ENCODE measurements at places on chromosomes 1 and 21.

- peak; percentile 59 for DNase-seq
These were observed 52.2 kb downstream of the SMYD2 start for GRCh38 chr1:214332946-214333798.

DNA sequence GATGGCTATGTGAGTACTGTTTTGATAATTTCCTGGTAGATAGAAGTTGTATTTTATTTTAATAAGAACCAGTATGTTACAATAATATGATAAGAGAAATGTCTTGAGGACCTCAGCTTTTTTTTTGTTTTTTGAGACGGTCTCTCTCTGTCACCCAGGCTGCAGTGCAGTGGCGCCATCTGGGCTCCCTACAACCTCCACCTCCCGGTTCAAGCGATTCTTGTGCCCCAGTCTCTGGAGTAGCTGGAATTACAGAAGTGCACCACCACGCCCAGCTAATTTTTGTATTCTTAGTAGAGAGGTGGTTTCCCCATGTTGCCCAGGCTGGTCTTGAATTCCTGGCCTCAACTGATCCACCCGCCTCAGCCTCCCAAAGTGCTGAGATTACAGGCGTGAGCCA, 968.1 kb upstream of the ADGRL4 start:
- no peak for DNase-seq

DNA sequence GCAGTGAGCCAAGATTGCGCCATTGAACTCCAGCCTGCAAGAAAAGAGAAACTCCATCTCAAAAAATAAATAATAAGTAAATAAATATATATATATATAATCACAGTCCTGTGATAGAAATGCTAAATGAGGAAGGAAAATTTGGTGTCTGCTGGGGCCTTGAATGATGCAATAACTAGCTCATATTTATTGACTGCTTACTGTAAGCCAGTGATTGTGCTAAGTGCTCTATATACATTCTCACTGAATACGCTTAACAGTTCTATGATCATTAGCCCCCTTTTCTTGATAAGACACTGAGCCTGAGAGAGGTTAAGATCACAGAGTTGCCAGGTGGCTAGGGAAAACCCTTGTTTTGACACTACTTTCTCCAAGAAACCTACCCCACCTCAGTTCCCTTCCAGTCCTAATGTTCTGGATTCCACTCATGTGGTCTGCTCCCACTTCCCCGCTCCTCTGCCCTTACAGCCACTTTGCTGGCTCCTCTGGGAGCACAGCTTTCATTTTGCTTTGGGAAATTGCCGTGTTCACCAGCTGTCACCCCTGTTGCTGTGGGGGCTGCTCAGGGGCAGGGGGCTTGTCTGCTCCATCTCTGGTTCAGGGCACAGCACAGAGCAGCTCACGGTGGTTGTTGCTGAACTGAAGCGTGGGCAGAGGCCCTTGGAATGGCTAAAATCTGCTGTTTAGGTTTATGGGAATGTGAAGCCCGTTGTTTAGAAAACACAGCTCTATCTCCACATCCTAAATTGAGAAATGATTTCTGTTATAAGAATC, 2.5 kb upstream of the BMP8A start:
- no peak for DNase-seq

DNA sequence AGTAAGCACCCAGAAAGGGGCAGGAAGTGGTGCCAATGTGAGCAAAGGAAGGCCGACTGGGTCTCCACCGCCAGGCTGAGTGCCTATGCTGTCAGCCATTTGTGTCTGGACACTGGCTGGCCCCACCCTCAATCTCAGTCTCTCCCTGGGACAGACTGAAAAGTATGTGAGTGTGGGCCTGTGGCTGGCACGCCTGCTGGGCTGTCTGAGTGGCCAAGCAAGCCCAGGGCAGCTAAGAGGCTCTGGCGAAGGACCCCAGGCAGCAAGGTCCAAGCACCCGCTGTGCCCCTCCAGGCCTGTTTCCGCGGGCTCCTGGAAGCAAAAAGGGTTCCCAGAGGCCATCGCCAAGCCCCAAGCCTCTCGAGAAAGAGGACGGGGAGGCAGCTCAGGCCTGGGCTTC, 93.3 kb upstream of the VAMP3 start:
- DNase-seq, result no peak

- peak; percentile 7 for DNase-seq
These were observed 26.3 kb downstream of the SYDE2 start for GRCh38 chr1:85174503-85174902.

DNA sequence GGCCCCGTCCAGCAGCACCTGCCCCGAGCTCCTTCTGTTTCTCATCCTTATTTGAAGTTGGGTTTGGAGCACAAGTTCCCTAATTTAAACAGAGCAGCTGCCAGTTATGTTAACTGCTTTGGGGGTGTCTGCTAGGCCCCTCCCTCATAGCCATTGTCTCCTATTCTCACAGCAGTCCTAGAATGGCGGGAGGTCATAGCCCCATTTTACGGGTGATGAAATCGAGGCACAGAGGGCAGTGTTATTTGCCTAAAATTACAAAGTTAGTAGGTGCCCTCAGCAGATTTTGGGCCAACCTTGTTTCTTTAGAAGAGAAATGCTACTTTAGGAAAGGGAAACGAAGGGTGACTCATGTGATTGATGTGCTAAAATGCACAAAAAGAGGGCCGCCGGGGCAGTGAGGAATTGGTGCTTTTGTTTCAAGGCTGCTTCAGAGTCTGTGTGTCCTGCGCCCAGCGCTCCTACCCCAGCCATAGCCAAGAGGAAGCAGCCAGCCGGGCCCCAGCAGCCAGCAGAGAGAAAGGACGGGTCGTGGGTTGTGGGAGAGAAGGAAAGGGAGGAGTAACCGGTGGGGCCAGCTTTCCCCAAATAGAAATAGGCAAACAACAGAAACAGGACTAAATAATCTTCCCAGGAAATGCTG, 13.0 kb downstream of the VANGL1 start:
- DNase-seq, result peak; percentile 49

DNA sequence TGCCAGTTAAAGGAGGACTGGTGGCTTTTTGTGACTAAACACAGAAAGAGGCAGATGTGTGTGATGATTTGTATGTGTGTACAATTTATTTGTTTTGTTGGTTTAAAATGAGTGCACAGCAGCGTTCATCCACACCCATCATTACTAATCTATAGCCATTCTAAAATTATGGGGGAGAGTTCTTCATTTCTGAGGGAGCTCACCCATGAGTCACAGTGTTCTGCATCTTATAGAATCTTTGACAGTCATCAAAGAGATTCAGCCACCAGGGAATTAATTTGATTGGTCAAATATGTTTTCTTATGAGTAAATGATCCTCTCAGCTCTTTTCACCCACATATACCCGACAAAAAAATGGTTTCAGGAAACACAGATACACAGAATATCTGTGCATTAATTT, 147.9 kb downstream of the GREM2 start:
- peak; percentile 80 for DNase-seq

DNA sequence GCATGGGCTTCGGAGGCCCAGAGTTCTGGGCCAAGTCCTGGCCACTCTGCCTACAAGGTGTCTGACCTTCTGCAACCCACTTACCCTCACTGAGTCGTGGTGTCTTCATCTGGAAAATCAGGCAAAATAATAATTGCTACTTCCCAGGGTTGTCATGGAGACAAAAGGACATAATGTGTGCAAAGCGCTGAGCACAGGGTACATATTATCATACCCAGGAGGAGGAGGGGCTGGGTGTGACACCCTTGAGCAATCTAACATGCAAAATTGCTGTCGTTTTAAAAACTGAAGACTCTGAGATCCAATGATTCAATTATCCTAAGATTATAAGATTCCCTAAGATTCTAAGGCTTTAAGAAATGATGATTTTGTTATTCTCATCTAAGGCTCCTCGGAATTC, 459.5 kb downstream of the PTPRU start:
- no peak for DNase-seq

- DNase-seq, result peak; percentile 56
These were observed 86.5 kb downstream of the VPS13D start for GRCh38 chr1:12316331-12316730.

DNA sequence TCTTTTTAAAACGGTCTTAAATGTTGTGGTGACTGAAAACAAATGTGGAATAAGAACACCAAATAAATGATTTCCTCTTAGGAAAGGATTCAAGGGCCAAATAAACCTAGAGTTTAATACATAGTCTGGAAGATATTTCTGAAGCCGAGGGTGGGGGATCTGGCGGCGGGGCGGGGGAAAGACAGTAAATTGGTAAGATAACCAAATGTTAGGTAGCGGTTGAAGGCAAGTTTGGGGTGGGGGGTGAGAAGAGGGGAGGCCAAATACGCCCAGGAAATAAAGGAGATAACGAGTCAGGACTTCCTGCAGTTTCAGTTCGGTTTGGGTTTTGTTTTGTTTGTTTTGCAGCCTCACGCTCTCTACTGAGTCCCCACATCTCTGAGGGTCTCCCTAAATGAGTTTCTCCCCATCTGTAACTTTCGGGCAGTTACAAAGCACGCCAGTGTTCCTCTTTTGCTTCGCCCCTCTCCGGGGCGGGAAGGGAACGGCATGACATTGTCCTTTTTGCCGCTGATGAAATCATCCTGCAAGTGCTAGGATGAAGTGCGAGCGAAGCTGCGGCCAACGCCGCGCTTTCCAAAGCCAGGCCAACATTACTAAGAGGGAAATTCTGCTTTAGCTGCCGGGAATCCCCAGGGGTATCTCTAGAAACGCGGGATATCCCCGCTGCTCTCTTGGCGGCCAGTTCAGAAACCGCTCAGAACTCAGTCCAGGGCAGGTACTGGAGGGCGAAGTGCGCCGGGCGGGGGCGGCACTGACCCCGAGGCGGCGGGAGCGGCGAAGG, 844 bp downstream of the NIBAN1 start:
- DNase-seq, result peak; percentile 81

DNA sequence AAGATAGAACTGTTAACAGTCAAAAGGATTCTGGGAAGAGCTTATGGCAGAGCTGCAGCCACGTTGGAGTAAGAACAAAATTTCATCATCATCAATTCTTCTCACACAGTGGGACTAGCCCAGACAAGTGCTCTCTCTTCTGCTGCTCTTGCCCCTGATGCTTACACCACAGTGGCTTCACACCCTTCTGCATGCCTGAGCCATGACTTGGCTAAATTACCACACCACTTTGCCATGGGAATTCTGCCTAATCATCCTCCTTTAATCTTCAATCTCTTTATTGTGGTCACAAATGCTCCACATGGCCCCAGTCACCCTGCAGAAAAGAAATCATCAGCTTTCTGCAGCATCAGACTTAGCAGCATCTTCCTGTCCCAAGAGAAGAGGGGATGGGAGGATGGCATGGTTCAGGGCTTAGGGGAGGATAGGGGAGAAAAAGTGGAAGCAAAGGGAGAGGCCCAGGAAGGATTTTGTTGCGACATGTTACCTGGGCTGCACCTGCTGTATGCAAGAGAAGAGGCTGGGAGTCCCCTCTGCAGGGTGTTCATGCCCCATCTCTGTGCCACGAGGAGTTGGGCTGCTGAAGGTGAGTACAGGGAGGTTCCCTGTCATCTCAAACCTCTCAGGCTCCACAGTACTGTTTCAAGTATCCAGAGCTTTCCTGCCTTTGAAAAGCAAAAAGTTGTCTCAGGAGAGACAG, 9.0 kb upstream of the RPTN start:
- peak; percentile 73 for DNase-seq

- DNase-seq, result peak; percentile 18
These were observed 8.9 kb upstream of the PTPRF start for GRCh38 chr1:43521756-43522155.

DNA sequence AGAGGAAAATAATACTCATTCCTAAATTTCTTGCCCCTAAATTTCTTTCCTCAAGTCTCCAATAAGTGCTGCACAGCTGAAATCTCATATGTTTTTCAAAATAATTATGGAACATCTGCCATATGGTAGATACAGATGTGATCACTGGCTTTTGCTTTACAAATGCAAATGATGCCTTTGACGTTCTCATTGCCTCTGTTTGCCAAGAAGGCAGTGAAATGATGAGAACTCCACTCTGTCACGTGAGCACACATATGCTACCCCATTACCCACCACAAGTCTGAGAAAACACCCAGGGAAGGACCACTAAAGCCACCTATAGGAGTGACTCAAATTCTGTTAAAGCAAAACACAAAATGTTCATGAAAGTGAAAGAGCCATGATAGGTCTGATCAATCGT, 43.9 kb downstream of the DSCAM start:
- no peak for DNase-seq

- no peak for DNase-seq
These were observed 37.1 kb downstream of the ARID4B start for GRCh38 chr1:235290740-235291502.

DNA sequence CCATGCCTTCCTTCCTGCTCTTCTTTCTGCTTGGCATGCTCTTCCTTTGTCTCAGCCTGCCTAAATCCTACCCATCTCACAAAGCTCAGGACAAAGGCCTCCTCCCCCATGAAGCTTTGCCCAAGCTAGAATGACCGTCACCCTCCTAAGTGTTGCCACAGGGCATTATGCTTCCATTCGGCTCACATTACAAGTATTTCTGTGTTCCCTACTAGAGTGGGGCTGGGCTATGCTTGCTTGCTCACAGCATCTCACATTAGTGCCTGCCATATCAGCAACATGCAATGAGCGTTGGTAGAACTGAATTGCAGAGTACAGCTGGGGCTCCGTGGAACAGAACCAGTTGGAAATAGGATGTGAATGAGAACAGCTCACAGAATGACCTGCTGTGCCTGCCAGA, 82.8 kb downstream of the CD58 start:
- DNase-seq, result no peak

DNA sequence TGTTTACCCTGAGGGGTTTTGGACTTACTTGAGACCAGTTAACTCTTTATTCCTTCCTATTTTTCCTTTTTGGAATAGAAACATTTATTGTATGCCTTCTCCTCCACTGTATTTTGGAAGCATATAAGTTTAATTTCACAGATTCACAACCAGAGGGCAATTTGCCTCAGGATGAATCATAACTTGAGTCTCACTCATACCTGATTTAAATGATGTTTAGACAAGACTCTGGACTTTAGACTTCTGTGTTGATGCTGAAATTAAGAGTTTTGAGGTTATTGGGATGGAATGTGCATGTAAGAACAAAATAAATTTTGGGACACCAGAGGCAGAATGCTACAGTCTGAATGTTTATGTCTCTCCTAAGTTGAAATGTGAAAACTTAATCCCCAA, 7.1 kb upstream of the ADAM30 start:
- DNase-seq, result peak; percentile 14

GRCh38 chr1:58116284-58116683, 430.2 kb downstream of the OMA1 start:
- no peak for DNase-seq

DNA sequence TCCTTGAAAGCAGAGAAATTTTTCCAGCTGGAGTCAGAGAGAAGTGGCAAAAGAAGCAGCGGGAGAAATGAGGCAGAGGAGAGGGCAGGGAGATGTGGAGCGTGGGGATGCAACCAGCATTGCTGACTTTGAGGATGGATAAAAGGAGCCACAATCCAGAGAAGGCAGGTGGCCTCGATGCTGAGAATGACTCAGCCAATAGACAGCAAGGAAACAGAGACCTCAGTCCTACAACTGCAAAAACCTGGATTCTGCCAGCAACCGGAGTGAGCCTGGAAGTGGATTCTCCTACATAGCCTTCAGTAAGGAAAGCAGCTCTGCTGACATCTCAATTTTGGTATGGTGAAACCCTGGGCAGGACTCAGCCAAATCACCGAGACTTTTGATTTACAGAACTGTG, 128.9 kb upstream of the ATP1B1 start:
- DNase-seq, result no peak

- no peak for DNase-seq
These were observed 157.8 kb downstream of the PRDM16 start for GRCh38 chr1:3226701-3227350.

Data from fibroblast of skin of right biceps (primary cell).